ENCODE measurements at places on chromosomes 11 and 22.
A peak's percentile ranks its signal among the peaks of the same experiment; 100 is the strongest.

DNA sequence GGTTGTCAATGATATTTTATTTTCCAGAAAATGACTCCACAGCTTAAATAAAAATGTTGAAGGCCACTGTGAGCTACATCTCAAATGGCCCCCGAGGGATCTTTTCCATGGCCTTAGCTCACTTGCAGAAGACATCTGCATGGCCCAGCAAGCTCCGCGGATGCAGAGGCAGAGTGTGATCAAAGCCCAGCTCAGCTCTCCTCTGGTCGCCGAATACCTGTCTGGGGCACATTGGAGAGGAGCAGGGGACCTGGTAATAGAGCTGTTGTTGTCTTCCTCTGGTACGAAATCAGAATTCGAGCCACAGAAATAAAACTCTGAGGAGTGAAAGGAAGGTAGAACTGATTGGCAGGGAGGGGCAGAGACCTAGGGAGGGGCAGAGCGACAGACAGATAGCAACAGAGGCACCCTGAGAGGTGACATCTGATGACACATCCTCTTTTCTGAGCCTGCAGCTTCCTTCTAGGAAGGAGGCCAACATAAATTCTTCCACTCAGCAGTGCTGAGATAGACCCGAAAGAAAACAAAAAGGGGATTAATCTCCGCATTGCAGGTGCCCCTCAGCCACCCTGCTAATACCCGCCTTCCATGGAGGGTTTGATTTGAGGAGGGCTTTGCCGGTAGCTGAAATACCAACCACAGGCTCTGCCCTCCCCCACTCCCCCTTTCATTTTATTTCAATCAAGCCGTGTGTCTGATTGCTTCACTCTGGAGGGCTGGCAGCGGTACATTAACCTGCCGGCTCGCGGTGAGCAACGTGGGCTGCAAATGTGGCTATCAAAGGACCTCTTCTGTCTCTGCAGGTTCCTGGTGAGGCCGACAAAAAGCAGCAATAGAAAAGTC is 759.4 kb downstream of the OPCML start:
- DNase-seq = no peak

DNA sequence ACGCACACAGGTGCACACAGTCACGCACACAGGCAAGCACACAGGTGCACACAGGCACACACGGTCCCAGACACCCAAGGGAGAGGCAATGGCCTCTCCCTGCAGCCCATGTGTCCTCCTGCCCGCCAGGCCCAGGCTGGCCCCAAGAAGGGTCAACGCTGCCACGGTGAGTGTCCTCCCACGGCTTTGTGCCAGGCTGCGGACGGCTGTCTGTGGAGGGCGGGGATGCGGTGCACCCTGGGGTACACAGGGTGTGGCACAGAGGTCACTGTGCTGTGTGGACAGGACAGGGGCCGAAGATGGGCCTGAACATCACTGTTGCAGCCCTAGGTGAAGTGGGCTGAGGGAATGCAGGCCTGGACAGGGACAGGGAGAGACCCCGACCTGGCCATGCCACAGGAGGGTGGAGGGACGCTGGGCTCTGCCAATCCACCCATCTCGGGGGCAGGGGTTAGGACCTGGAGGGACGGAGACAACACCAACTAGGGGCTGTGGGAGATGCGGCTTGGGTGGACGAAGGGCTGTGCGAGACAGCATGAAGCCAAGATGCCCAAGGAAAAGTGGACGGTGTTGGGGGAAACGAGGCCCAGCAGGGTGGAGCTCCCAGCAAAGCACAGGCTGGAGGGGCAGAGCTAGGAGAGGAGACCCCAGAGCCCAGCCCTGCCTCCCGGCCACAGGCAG is 523.8 kb downstream of the BRD1 start:
- DNase-seq = peak; percentile 75

- no peak for DNase-seq
Observed at GRCh38 chr11:30358536-30358935, 35.6 kb downstream of the ARL14EP start.

DNA sequence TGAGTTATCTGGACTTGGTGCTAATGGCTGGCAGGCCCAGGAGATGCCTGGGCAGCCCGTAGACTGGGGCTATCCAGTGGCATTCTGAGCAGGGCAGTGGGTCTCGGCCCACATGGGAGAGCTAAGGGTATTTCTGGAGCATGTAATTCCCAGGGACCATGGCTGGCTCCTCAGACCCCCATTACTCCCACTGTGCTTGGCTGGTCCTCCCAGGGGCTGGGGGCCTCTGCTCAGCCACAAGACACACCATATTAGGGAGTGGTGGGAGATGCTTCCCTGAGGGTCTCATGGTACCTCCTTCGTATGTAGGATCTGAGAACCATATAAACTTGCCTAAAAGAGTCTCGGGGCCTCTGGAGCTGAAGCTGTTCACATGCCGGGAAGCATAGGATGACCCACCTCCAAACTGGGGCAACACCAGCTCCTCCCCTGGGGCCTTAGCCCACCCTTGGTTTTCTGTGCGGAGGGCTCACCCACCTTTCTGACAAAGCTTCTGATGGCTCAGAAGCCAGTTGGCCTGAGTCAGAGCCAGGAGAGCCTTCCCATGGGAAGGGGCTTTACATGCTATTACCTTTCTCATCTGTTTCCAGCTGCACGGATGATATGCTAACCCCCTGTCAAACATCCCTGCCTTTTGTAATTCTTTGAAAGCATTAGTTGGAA is 9.5 kb upstream of the FTH1 start:
- DNase-seq = no peak

DNA sequence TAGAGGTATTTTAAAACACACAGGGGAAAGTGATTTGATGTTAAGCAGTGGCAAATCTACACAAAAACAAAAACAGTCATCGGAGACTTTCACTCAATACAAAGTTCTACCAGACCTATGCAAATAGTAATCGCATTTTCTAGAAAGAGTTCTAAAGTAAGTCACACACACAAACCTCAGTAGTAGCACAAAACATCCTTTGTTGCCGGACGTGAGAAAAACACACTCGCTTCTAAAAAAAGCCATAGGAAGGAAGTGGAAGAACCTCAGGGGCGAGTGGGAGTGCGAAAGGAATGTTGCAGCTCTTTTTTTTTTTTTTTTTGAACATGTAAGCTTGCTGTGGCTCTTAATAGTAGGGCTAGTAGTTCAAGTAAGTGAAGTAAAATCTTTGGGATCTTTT is 88.9 kb downstream of the MAML2 start:
- DNase-seq = no peak

DNA sequence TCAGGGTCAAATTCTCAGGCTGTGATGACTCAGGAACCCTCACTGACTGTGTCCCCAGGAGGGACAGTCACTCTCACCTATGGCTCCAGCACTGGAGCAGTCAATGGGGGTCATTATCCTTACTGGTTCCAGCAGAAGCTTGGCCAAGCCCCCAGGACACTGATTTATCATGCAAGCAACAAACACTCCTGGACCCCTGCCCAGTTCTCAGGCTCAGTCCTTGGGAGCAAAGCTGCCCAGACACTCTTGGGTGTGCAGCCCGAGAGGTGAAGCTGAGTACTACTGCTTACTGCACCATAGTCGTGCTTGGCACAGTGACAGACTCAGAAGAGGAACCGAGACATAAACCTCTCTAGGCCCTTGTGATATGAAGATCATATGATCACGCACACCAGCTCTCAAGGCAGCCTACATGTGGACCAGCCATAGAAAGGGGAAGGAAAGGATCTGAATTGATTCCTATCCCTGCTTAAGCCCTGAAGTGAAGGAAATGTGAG is 58.2 kb downstream of the ZNF280B start:
- no peak for DNase-seq

GRCh38 chr22:39654131-39654926 is 83.8 kb downstream of the CACNA1I start:
- DNase-seq = no peak

DNA sequence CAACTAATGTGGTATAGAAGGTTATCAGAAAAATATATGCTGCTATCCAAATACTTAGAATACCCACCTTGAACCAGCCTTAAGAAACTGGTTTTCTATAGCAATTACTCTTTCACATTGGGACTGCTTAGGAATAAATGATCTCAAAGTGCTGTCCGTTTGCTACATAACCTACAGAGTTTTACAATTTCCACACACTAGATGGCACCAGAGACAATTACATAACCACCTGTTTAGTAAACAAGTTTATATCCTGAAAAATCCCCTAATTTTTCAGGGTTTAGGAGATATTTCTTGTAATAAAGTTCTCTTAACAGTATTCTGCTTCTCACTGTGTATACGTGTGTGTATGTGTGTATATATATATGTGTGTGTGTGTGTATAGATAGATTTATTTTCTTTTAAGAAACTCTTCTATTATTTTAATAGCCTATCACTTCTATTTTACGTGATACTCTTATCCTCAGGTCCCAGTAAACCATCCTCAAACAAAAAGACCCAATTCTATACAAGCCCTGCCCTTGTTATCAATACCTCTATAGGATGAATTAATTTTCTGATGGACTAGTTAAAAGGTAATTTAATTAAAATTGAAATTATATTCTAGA is 6.7 kb upstream of the OR5I1 start:
- no peak for DNase-seq

GRCh38 chr22:49570032-49570848 is 257.4 kb downstream of the BRD1 start:
- DNase-seq = peak; percentile 8

- DNase-seq = no peak
Observed at GRCh38 chr22:45752036-45752435, 80.4 kb downstream of the ATXN10 start.

All from upper lobe of left lung (tissue), 6 donors.